ENCODE measurements at places on chromosomes 1 and 21.

DNA sequence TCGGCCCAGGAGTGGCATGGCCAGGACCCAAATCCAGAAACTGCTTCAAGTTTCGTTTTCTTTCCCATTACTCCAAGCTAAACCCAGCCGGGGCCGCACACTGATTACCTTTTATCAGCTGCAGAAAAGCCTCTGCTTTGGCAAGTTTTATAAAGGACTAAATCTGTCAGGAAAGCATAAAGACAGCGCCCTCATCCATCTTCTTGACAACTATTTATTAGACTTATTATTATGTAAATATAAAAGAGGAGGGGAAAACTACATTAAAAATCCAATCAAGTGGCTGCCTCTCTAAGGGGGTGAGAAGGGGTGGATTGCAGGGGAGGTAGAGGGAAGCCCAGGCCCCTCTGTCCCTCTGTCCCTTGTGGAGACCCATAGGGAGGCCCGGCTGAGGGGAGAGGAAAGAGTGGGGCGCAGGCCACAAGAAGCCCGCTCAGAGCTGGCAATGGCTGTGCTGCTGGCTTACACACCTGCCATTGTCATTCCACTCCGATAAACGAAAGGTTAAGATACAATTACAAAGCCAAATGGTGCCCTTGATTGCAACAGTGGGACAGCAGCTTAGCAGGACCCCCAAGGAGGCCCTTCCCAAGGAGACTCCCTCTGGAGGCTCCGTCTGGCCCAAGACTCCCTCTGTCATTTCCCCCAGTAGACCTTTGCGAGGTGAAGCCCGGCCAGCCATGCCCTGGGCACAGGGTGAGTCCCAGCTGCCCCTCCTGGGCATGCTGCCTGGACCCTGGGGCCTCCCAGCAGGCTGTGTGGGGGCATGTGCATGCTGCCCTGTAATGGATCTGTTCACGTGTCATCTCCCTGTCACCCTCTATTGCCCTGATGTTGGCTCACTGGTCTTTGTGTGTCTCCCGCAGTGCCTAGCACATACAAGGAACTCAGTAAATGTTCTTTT lies 45.4 kb downstream of the KCND3 start:
- DNase-seq: no peak

DNA sequence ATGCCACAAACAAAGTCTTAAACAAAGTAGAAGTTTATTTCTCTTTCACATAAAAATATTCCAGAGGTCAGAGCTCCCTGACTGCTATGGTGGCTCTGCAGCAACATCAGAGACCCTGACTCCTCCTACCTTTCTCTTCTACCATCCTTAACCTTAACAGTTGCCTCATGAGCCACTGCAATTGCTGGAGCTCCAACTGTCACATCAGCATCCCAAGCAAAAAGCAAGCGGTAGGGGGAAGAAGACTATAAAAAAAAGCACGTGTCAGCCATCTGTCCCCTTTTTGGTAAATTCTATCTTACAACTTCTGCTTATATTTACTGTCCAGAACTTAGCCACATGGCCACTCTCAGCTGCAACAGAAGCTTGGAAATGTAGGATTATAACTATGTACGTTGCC lies 21.8 kb upstream of the H6PD start:
- no peak for DNase-seq

GRCh38 chr1:89903550-89903949 lies 82.7 kb downstream of the LRRC8D start:
- no peak for DNase-seq

- DNase-seq: no peak
Measured at GRCh38 chr1:64471218-64472039, 1.5 kb downstream of the CACHD1 start.

- DNase-seq: no peak
Measured at GRCh38 chr1:3060601-3061551, 8.1 kb upstream of the PRDM16 start.
